ENCODE measurements at places on chromosomes 5 and 9.

DNA sequence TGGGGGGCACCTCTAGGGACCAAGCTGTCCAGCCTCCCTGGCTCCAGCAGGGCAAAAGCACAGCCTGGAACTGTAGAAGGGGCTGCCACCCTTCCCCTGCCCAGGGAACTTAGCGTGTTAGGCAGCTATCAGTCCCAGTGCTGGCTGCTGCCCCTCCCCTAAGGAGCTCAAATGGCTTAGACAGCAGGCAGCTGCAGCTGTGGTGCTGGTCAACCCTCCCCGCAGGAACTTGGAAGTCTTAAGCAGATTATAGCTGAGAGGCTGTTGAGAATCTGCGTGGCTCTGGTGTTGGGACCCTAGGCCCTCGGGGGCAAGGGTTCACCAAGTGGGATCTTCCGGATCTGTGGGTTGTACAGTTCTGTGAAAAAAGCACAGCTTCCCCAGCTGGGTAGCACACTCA, 536.5 kb upstream of the CDH10 start:
- DNase-seq: no peak

GRCh38 chr5:36199620-36200019, 42.1 kb downstream of the NADK2 start:
- no peak for DNase-seq

DNA sequence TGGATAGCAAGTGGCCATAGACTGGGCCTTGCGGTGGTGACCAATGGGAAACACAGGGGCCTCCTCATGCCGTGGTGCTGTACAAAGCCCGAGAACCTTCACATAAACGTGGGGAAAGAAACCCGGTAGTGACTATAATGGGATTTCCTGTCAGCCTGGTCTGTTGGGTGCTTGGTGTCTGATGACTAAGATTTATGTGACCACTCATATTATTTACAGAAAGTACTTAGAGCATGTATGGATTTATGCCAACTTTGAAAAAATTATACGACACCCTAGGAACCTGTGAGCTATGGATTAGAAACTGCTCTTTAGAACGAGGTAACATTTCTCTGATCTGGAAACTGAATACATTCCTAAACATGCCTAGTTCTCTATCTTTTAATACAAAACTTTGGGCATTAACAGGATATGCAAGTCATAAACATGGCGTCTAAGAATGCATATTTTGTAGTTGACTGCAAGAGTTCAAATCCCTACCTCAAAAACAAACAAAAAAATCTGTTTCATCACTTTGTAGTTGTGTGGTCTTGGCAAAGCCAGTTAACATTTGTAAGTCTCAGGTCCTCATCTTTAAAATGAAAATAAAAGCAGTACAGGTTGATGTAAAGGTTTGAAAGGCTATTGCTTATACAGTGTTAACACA, 85.4 kb downstream of the TMEM167A start:
- no peak for DNase-seq

GRCh38 chr5:442335-443238, at the start of gene EXOC3:
Gene EXOC3 (plus strand): TSS chr5:443176. CDS start chr5:446206, 3,030 bp downstream.
- peak; percentile 80 for DNase-seq

GRCh38 chr5:74375271-74375670, 265.3 kb downstream of the ENC1 start:
- DNase-seq: no peak

DNA sequence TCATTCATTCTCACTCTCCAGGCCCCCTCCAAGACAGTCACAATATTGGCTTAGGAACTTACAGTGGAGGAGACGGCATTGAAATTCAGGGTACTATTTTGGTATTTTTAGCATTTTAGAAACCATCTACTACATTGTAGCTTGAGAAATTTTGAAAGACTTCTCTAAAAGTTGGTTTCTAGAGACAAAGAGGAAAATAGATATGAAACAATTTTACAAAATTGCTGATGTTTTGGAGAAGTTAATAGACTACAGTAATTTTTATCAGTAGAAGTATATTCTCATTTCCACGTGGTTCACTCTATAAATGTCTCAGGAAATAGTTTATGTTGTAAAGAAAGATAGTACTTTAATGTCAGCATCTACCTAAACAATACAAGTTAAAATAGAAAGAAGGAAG, 63.2 kb upstream of the ZSWIM6 start:
- DNase-seq: no peak
